LoVo (cell line): ENCODE measurements at places on chromosomes 1 and 21.

DNA sequence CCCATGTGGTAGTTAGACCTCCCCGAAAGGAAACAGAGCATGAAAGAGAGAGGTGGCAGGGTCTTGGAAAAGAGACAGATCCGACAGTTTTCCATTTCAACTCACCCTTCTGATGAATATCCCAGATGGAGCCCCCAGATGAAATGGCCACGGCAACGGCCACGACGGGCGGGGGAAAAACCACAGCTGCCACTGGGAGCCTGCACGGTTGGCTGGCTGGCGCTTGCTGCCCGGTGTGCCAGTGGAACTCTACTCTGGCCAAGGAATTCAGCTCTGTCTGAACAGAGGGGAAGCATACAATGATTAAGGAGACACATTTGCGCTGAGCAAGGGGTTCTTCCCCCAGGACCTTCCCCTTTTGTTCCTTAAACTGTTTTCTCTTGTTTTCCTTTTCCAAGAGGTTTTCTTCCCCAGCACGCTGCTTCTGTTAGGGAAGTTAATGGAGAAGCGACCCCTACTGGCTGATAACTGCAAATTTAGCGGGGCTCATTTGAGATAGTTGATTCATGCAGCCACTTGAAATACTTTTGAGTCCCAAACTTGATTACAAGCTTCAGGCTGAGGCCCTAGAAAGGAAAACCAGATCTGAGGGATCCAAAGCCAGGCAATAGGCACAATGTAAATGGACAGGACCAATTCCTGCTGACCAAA is 1122.5 kb downstream of the NCAM2 start:
- no peak for DNase-seq

DNA sequence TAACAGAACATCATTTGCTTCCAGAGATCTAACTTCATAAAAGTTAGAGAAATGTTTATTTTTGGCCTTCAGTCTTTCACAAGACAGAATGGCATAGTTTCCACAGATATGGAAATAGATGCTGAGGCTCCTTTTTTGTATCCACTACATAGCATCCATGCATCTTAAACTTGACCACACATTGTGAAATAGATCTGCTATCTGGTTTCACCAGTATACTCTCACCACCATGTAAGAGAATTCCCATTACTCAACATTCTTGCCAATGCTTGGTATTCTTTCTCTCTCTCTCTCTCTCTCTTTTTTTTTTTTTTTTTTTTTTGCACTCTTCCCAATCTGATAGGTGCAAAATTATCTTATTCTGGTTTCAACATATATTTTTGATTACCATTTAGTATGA is 52.1 kb upstream of the PRMT6 start:
- no peak for DNase-seq

DNA sequence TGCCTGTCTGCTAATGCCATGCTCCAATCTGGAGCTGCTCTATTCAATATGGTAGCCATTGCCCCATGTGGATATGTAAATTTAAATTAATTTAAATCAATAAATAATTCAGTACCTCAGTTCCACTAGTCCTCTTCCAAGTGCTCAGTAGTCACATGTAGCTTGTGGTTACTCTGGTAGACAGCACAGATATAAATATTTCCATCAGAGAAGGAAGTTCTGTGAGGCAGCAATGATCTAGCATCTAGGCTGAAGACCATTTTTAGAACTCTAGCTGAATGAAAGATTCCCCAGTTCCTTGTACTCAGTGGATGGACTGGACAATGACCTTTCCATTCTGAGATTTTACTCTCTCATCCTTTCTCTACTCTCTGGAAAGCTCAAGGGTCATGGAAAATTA is 25.8 kb upstream of the CAPZB start:
- DNase-seq: no peak

GRCh38 chr1:11320153-11320936 is 47.3 kb downstream of the UBIAD1 start:
- DNase-seq: no peak

DNA sequence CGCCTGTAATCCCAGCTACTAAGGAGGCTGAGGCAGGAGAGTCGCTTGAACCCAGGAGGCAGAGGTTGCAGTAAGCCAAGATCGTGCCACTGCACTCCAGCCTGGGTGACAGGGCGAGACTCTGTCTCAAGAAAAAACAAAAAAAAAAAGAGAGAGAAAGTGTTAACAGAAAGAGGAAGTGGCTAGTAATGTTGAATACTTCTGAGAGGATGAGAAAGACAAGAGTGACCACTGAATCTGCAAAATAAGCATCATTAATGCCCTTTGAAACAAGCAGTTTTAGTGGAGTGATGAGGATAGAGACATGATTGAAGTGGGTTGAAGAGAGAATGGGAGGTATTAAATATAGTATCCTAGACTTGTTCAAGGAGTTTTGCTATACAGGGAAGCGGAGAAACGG is 11.7 kb downstream of the MPZ start:
- no peak for DNase-seq

DNA sequence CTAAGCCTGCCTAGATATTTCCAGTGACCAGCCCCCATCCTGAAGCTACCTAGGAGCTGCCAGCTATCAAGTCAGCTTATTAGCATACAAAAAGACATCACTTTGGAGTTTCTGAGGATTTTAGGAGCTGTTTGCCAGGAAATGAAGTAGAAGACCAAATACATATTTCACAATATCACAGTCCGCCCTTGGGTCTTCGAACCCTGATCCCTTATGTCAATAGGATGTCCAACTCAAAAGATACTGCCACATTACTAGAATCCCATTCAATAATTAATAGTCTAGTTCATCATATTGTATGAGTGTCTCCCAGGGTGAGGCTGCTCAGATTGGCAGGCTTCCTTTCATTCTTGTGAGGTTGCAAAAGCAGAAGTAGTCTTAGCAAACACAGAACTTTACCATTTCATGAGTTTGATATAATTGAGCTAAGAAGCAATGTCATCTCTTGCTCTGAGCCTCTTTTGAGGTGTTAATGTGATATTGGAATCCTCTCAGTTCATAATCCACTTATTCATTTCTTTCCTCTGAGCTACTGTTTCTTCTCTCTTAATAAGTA is 13.6 kb downstream of the IPO9 start:
- DNase-seq: no peak

DNA sequence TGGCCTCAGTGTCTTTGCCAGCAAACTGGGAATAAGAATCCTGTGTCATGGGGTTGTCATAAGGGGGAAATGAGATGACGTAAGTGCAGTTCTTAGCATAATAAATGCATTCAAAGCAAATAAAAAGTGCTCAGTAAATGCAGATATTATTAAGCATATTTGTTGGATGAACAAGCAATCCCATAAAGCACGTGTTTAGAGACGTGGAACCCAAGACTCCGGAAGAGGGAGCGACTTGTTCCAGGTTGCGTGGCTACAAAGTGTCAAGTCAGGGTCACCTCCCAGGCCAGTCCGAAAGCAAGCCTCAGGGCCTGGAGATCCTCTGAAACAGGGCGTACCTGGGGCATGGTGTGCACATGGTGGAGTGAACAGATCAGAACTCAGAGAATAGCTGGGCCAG is 58.0 kb upstream of the LAPTM5 start:
- DNase-seq: no peak

GRCh38 chr1:154869351-154870114 is 548 bp downstream of the KCNN3 start:
- no peak for DNase-seq

DNA sequence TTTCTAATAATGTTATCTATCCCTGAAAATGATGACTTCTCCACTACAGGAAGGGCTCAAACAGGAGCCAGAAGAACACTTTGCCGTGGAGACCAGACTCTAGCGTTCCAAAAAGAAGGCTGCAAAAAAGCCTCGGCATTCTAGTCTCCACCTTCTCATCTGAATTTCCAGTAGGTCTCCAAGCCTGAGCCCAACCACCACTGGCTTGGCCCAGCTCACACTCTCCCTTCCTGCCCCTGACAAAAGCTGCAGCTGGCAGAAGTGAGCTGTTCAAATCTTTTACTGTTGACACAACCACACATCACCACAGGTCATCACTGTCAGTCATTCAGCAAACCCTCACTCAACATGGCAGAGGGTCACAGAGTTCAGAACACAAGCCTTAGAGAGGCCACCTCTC is 69.3 kb downstream of the CAMK2N1 start:
- no peak for DNase-seq

- no peak for DNase-seq
These were observed 66.6 kb downstream of the DIRAS3 start for GRCh38 chr1:67983867-67984266.

GRCh38 chr1:218728898-218729565 is 383.9 kb downstream of the TGFB2 start:
- no peak for DNase-seq

DNA sequence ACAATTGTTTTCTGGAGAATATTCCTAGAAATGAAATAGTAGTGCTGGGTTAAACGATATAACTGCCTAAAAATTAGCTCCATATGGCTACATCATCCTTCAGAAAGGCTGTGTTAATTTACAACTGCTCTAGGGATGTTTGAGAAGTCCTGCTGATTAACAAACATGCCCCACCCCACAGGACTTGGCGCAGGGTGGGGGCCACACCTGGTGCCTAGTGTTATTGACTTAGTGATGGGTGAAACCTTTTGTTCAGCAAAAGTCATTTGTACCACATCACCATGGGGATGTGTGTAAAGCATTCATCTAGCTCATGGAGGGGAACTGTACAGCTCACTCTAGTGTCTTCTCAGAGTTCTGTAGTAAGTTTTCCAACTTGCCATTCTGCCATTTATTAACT is 492.8 kb downstream of the CAMTA1 start:
- DNase-seq: peak; percentile 13

- DNase-seq: no peak
These were observed 209.5 kb downstream of the TOMM20 start for GRCh38 chr1:234918961-234919761.

GRCh38 chr1:170729225-170730002 is 65.5 kb downstream of the PRRX1 start:
- no peak for DNase-seq

- no peak for DNase-seq
These were observed at the start of gene CR1 for GRCh38 chr1:207495801-207496792. TSS of gene CR1 (plus strand) at chr1:207496157. CDS start at chr1:207496268, 111 bp downstream.

DNA sequence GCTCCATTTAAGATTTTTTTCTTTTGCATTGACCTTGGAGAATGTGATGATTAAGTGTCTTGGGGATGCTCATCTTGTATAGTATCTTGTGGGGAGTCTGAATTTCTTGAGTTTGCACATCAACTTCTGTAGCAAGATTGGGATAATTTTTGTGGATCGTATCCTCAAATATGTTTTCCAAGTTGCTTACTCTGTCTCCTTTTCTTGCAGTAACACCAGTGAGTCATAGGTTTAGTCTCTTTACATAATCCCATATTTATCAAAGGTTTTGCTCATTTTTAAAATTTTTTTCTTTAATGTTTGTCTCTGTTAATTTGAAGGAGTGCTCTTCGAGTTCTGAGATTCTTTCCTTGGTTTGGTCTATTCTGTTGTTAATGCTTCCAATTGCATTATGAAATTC is 41.7 kb upstream of the ANGPTL1 start:
- DNase-seq: no peak

- DNase-seq: no peak
These were observed 29.7 kb upstream of the EVA1B start for GRCh38 chr1:36352910-36353878.

GRCh38 chr1:58508629-58509028 is 37.9 kb downstream of the OMA1 start:
- no peak for DNase-seq

DNA sequence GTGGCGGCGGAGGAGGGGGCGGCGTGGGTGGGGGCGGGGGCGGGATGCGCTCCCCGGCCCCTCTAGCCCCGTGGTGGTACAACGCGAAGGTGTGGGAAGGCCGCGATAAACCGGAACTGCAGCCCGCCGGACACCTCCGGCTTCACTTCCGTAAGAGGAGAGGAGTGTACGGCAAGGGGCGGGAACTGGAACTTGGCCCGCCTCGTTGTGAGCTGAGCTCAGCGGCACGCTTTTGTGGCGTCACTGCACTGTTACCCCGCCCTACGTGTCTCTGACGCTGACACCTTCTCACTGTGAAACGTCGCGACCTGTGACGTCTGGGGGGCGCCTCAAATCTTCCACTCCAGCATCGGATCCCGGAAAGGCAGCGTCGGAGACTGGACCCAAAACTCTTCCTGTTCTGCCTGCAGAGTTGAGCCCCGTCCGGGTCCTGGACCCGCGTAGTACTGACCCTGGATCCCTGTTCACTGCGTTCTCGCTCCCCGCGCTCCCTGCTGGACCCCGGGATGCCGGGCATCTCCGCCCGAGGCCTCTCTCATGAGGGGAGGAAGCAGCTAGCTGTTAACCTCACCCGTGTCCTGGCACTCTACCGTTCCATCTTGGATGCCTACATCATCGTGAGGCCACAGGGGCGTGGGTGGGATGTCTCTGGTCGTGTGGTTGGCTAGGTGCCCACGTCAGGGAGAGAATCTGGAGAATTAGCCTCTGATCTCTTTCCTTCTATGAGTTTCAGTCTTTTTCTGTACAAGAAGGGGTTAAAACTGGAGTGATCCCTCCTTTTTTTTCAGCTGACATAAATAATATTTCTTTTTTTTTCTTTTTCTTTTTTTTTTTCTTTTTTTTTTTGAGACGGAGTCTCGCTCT is at the start of gene ISG20L2:
TSS of gene ISG20L2 (minus strand) at position 168 of the 864 bp plus-strand sequence. CDS start 1,114 bp downstream, outside the sequence.
- DNase-seq: peak; percentile 97

DNA sequence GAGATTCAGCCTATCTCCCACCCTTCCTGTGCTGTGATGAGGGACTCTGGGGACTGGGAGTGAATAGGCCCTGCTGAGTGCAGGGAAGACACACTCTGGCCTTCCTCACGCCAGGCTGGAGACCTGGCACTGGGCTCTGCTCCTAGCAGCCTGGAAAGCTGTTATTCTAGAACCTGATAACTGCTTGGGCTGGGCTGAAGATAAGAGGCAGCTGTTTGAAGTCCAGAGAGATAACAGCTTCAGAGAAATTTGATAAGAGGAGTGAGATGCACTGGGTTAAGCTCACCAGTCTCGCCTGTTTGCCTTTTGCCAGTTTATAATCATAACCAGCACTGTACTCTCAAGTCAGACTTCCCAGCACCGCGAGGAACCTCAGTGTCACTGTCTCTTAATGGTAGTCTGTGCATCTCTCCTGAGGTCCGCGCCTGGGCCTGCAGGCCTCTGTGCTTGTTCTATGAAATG is 46.6 kb upstream of the GPR37L1 start:
- DNase-seq: peak; percentile 74

GRCh38 chr1:153231785-153232184 is 14.4 kb downstream of the PRR9 start:
- no peak for DNase-seq

- DNase-seq: no peak
These were observed 7.2 kb downstream of the CD34 start for GRCh38 chr1:207903767-207904166.

DNA sequence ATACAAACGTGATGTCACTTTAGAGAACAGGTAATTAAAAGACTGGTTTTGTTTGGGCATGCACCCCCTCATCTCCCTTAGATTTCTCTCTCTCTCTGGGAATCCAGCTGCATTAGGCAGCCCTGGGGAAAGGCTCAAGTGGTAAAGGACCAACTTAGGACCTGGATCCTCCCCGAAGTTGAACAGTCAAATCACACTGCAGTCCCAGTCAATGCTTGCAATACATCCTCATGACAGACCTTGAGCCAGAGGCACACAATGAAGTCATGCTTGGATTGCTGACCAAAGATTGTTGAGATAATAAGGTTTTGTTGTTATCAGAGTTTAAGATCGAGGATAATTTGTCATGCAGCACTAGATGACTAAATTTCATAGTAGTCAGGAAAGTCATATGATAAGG is 1285.8 kb upstream of the NCAM2 start:
- DNase-seq: no peak

- no peak for DNase-seq
These were observed 18.5 kb upstream of the MAGOH start for GRCh38 chr1:53256511-53257453.
